GM12892 (cell line): ENCODE measurements at places on chromosomes 6 and 20.

- no peak for DNase-seq
Observed at GRCh38 chr20:22752324-22752723, 168.0 kb upstream of the FOXA2 start.

DNA sequence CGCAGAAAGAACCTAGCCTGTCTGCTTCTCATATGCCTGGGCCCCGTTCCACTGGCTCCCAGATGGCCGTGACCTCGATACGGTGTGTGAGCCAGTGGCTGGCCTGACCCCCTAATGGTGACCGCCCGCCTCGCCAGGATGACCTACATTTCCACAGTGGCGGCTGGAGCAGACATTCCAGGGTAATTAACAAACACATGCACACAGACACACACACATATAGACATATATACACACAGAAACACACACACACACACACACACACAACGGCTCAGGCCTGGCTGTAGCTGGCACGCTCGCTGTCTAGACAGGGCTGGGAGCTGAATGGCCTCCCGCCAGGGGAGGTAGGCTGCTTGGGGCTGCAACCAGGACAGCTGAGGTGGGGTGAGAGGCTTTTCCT lies 227.1 kb downstream of the ANKRD60 start:
- DNase-seq, result no peak

DNA sequence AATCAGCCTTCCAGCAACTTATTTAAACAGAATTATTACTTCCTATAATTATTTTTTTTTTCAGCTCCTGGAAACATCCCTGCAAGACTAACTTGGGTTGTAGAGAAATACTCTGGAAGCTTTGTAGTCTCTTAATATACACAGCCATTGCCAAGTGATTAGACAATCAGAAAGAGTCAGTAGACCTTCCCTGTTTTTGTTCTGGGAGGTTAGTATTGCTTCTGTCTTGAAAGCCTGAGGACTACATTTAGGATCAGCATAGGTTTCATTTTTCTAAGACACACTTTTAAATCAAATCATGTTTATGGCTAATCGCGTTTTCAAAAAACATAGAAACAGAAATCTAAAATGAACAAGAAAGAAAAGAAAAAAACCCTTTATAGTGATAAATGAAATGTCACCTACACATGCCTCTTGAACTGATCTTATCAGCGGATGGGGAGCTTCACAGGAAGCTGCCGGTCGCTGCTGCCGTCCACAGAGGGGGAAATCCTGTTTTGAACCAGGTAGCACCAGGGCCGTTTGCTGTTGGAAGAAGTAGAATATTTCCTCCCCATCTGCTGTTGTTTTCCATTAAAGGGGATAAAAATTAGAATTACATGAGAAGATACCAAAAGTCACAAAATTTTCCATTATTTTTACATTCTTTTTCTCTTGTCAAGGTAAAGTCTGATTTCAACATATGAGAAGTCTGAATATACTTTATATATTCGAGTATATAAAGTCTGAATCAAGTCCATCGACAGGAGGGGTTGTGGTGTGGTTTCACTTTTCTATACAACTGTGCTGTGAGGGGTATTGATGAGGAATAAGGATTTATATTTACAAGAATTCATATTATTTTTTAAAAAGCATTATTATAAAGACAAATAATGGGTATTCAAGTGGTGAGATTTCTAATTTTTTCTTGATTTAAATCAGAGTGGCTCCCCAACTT lies 94.6 kb downstream of the ARMC2 start:
- DNase-seq, result no peak

GRCh38 chr6:47780510-47781356 lies 1.1 kb upstream of the OPN5 start:
- no peak for DNase-seq

GRCh38 chr20:63372971-63373885 lies 12.1 kb upstream of the CHRNA4 start:
- DNase-seq, result no peak

GRCh38 chr6:125955973-125956372 lies 597 bp upstream of the HINT3 start:
- DNase-seq, result no peak

DNA sequence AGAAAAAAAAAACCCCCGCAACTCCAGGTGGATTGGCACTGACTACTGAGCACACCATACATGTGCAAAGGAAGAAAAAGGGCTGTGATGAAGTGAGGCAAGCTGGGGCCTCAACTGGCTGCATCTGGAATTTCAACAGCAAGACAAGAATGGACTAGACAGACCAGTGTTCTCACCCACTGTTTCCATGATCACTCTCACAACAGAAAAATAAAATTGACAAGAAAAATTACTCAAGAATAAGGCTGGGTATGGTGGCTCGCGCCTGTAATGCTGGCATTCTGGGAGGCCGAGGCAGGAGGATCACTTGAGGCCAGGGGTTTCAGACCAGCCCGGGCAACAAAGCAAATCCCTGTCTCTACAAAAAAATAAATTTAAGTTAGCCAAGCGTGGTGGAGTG lies 18.8 kb downstream of the ZNF217 start:
- no peak for DNase-seq

GRCh38 chr6:29864037-29864810 lies 36.6 kb downstream of the HLA-G start:
- no peak for DNase-seq

GRCh38 chr20:35174458-35175216 lies 2.8 kb downstream of the PROCR start:
- DNase-seq, result no peak

DNA sequence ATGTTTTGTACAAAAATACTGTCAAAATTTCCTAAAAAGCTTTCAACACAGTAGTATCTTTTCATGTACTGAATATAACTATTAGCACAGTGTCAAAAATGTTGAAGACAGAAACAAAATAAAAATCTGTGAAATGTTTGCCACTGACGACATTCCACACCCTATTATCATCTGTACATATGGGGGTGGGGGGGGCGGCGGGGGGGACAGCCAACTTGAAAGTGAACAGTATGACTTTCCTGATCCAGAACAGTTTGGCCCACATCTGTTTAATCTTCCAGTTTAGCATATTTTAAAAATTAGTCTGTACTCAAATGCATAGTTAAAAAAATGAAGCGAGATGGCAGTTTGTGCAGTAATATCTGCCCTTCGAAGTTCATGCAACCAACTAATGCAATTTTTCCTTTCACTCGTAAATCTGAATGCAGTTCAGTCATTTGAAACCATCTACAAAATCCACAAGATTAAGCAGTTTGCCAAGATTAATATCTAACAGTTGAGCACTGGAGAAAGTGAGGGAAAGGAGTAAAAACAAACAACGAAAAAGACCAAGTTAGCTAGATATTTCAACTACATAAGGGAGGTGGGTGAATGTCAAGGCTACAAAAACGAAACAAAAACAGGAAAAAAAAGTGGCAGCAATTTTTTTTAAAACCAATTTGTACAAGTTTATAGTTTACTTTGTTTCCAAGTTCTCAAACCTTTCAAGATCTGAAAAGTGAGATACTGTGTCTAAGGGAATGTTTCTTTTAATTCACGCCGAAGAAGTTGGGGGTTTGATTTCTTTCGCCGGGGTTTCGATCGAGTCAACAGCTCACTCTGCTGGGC lies 1.9 kb downstream of the CITED2 start:
- no peak for DNase-seq

DNA sequence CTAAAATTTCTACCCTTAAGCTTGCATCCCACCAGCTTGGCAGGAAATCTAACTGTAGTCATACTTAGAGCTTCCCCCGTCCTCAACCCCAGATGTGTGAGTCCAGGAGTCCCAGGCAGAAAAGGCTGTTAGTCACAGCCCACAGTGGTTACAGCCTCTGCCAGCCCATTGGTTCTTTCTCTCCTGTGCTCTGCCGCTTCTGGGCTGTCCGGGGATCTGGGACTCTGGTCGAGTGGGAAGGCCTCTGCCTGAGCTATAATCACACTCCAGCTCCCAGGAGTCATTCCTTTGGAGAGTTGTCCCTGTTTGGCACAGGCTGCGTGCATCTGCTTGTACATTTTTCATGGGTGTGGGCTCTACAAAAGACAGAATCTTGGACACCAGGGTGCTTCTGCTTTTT lies 45.6 kb upstream of the FYN start:
- no peak for DNase-seq

DNA sequence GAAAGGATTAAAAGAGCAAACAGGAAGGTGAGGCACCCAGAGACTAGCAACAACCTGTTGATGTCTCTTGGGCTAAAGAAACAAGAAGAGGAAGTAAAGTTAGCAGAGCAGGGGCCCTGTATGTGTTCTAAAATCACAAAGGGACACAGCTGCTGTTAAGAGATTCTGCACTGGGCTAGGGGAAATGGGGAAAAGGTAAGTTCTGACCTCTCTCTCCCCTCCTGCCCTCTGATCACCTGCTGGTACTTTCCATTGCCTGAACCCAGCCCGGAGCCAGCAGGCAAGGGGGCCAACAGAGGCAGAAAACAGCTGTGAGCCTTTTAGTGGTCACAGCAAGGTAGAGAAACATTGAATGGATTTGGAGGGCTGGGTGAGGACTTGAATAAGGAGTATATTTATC lies 13.5 kb upstream of the CNR1 start:
- DNase-seq, result peak; percentile 3

DNA sequence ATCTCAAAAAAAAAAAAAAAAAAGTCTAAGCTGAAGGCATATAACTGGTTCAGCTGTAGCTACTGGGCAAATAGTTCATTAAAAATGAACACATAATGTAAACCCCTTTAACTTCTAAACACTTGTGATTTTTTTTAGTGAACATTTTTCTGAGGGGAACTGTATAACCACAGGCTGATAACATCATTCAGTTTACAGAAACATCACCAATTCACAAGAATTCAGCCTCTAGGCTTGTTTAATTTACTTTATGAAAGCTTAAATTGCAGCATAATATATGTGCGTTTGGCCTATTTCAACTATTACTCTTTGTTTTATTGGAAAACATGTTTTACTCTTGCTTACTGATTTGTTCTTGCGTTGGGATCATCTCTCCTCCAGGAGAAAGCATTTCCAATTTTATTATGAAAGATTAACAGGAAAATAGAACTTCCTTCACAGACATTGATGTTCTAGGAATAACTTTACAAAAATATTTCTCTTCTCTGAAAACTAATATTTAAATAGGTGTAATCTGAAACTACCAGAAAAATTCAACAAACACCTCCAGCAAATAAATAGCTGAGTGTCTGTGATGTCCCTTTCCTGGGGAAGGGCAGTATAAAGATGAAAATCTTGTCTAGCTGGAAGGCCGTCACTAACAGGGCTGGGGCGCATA lies 284.5 kb downstream of the UST start:
- DNase-seq, result no peak

DNA sequence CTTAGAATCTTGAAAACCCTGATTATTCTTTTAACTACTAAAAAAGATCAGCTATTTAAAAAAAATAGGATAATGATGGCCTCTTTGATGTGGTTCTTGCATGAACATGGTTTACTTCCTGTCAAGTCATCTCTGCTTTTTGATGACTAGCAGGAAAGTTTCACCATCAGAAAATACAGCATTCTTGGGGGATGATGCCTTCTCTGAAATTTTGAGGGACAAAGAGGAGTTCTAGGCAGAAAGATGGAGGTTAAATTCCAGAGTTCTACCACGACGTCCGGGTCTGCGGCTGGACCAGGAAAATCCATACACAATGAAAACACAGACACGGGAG lies 130.4 kb downstream of the OLIG3 start:
- no peak for DNase-seq

- DNase-seq, result no peak
Observed at GRCh38 chr6:125558907-125559306, 190.5 kb upstream of the HEY2 start.

DNA sequence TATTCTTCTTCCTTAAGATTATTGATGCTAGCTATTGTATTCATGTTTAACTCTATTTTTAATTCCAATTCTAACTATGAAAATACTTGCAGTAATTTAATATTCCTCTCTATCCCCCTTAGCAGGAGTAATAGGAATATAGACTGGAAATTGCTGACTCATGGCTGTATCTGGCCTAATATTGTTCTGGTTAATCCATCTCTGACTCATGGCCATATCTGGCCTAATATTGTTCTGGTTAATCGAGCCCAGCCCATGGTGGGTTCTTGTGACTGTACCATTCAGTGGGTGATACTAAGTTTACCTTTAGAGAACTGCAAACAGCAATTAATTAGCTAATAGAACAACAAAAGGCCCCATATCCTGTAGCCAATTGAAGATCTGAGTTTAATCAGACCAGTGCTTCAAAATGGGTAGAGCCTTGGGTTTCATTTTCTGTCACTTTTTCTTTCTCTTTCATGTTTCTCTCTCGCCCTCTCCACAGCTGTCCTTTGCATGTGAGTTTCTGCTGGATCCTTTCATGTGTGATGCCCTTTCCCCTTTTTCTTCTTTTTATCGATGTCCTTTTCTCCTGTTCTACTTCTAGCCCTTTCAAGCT lies 50.6 kb downstream of the SLC22A3 start:
- DNase-seq, result peak; percentile 15

DNA sequence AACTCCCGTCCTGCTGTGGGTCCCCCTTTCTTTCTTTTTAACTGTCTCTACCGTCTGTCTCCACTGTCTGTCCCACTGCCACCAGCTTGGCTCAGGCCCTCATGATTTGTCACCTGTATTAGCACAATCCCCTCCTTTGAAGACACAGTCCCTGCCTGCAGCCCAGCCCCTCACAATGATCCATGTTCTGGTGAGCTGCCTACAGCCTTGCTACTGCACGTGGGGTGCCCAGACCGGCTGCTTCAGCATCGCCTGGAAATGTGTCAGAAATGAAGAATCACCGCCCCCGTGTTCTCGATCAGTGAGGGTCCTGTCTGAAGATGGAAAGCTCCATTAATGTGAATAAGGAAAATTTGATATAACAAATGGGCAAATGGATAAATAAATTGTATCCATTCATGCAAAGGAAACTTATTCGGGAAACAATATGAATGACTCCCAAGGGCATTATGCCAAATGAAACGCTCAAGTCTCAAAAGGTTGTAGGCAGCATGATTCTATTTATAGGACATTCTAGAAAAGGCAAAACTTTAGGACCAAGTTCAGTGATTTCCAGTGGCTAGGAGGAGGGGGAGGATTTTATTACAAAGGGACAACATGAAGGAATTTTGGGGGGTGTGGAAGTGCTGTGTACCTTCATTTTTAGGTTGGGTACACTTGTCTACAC lies 59.4 kb upstream of the CD83 start:
- no peak for DNase-seq

DNA sequence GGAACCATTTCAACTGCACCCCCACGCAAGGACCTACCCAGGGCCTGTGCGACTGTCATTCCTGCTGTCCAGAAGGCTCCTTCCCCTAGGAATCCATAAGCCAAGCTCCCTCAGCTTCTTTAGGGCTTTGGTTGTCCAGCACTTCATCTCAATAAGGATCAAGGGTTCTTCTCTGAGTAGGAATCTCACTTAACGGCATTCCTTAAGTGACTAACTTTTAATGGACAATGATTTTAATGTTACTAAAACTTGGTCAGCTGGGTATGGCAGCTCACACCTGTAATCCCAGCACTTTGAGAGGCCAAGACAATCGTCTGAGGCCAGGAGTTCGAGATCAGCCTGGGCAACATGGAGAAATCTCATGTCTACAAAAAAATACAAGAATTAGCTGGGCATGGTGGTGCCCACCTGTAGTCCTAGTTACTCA lies 13.4 kb downstream of the UBE2V1 start:
- no peak for DNase-seq

DNA sequence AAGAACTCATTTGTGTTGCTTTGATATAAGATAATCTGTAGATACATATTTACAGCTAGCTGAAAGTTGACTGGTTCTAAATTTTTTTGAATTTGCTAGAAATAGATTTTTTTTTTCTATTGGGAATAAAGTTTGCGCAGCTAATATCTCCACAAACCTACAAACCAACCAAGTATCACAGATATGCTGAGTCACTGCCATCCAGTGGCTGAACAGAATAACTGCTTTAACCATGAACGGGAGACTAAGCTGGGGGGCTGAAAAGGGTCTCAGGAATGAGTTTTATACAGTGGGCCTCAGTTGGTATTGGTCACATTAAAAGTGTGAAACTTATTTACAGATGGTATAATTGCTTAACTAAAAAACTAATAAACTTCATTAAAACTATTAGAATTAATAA lies 326.7 kb upstream of the CNR1 start:
- no peak for DNase-seq
